ENCODE measurements at places on chromosomes 2 and 18.

DNA sequence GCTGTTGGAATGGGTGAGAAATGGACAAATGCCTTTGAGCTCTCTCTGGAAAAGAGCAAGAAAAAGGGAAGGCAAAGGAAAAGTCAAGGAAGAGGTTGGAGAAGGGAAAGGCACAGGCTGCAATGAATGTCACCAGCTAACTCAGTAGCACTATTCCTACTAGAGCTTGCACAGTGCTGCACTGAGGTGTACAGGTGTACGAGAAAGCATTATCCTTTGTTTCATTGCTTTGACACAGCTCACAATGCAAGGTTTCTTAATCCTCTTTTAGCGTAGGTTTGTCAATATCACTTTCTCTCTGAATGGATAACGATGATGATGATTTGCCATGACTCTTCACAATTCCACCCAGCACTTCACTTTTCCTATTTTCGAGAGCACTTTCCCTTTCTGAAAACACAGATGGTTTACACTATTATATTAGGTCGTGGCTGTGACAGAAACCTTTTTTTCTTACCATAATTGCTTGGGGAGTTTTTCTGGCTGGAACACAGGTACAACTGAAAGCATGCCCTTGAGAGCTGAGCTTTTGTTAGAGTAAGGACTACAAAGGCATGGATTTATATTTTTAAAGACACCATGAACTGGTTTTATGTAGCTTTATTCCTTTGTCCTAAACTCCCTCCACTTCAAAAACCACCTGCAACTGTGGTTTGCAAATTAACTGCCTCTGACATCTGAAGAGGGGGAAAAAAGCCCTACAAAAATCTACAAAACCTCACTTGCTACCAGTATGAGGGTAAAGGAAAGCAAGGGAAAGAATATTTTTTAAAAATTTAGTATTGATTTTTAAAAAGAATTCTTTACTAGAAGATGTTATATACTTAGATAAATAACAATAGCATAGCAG is 265.5 kb downstream of the TGIF1 start:
- DNase-seq, result no peak

DNA sequence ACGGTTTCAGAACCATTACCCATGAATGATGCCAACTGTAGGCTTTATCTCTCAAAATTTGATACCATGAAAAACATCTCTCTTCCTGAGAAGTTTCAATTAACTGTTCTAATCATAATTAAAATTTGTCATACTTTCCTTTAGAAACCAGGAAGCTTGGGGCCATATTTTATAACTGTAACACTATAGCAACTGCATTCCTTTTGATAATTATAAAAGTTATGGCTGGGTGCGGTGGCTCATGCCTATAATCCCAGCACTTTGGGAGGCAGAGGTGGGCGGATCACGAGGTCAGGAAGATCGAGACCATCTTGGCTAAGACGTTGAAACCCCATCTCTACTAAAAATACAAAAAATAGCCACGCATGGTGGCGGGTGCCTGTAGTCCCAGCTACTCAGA is 70.6 kb downstream of the DNAH7 start:
- no peak for DNase-seq

- DNase-seq, result no peak
These were observed 1.1 kb downstream of the FNDC4 start for GRCh38 chr2:27493948-27494283.

GRCh38 chr18:10443001-10443400 is 11.4 kb upstream of the APCDD1 start:
- DNase-seq, result no peak

- no peak for DNase-seq
These were observed 150.6 kb upstream of the AGAP1 start for GRCh38 chr2:235343156-235343774.

DNA sequence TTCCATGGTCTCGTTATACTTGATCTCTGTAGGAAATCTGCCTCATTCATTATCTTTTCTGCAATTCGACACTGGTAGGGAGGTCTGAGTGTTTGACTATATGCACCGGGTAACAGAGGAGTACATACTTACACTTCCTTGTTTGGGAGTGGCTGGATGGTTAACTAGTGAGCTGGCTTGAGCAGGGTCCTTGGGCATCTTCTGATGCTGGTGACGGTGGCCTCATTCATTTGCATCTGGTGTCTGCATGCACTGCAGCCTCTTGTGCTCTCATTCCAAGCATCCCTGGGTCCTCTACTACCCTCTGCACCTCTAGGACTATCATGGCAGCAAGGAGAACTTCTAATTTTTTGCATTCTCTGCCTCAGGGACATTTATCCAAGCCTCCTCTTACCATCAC is 100.0 kb upstream of the TCF4 start:
- no peak for DNase-seq

- DNase-seq, result no peak
These were observed 484.8 kb upstream of the UBE2E3 start for GRCh38 chr2:180495606-180496005.
